Cardiac muscle cell (in vitro differentiated cells and primary cell): ENCODE measurements at places on chromosomes 1 and 21. TPM values are rescaled to one million over a fixed set of nuclear protein-coding genes. Genes with fewer than 3 reads are reported as not detected.

Gene SPTA1
- 0.45 and 0.56 TPM in 2 replicates for polyA plus RNA-seq

Gene HFM1
- polyA plus RNA-seq: 1.8 and 6.0 TPM in 2 replicates

Gene SLAMF1
- polyA plus RNA-seq: 0.10 TPM in 1 of 2 replicates, not detected in the other

GRCh38 chr1:26372039-26372438 lies 511 bp downstream of the ZNF683 start:
- DNase-seq: no peak

DNA sequence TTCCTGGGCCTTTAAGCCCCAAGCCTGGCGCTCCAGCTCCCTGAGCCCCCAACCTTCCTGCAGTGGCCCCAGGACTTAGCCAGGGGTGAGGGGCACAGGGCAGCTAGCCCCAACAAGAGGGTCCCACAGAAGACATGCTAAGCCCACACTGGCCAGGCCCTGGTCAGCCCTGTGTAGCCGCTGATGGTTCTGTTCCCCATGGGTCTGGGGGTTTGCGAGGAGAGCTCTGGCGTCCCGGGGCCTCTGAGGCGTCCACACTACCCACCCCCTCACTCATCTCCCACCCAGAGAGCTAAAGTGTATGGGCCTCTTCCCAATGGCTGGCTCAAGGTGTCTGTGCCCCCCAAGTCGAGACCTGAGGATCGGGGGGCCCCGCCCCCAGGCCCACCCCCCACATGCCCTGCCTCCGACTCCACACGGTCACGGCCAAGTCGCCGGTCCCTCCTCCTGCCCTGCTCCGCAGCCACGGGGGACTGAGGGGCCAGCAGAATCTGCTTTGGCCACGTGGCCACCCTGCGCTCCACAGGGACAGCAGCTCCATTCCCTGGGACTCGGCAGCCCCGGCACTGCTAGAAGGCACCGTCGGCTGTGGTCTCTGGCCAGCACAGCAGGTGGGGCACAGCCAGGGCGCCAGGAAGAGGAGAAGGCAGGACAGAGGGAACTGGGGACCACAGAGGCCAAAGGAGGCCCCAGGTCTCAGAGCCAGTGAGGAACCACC lies 7.8 kb downstream of the TNFRSF18 start:
- DNase-seq: no peak

GRCh38 chr21:43211760-43212115 lies 42.9 kb downstream of the CRYAA start:
- no peak for DNase-seq

DNA sequence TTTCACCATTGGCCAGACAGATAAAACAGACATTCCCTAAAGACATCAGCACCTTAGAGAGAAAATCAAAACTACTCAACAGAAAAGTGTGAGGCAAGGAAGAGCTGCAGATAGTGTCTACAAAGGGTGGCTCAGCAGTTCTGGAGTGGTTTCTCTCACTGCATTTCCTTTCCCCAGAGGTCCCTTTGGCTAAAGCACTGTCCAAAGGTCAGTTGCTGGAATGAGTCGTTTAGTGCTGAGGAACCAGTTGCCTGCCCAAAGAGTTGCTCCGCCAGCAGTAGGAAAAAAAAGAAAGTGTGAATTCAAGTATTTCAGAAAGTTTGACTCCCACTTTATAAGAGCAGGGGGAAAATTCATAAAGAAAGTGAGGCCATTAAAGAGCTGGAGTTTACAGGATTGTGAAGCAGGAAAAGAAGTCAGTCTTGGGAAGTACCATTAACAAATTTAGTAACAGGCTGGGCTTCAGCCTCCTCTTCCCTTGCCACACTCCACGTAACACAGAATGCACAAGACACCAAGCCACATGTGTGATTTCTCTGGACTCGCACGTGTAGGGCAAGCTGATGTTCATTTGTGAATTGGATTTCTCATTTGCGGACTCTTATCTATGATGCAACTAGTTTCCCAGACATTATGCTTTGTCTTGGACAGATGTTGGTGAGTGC lies 122.2 kb downstream of the RUNX1 start:
- DNase-seq: peak; percentile 53

- DNase-seq: no peak
Measured at GRCh38 chr1:153711026-153711425, 16.8 kb upstream of the INTS3 start.
